ENCODE measurements at places on chromosomes 3 and 15.

GRCh38 chr3:66195347-66195783 lies 25.4 kb upstream of the SLC25A26 start:
- peak; percentile 7 for DNase-seq

DNA sequence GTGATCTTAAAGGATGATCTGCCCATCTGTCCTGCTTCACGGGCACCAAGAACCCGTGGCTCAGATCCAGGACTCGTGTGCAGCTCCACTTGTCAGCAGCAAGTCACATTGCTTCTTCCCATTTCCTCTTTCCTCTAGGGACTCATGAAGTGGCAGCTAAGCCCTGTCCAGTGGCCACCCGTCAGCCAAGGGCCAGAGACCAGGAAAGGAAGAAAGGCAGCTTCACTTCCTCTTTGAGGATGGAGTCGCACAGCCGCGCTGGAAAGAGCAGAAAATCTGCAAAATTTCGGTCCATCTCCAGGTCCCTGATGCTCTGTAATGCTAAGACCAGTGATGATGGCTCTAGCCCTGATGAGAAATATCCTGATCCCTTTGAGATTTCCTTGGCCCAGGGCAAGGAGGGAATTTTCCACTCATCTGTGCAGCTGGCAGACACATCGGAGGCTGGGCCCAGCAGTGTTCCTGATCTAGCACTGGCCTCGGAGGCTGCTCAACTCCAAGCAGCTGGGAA lies 28.5 kb downstream of the IL16 start:
- peak; percentile 8 for DNase-seq

DNA sequence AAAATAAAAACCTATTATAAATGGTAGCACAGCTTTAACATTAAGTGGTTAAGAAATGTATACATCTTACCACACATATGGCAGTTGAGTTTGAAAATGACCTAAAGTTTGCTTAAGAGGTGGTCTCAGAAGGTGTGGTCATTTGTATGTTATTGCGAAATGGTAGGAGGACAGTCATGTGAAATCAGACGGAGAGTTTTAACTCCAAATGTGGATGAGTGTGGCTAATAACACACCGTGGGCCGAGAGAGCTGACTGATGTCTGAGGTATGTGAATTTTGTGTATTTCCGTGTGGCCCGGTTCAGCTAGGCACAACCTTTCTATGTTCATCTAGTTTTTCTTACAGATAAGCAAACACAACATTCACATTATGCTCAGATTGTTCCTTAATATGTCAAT lies 71.9 kb downstream of the ARNT2 start:
- no peak for DNase-seq

GRCh38 chr3:17941766-17942165 lies 199.3 kb upstream of the TBC1D5 start:
- DNase-seq = no peak

DNA sequence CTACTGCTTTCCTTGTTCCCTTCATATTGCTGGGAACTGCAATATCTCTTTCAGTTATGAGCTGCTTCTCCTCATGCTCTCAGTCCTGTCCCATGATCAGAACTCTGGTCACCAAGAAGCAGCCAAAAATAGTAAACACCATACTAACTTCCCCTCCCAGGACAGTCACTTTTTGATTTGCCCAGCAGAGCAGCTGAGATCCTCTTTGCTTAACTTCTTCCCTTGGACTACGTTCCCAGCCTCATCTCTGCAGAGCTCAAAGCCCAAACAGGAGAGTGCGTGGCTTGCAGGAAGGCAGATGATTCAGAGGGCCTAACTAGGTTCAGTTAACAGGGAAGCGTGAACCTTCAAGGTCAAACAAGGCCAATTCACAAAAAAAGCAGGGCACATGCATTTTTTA lies 153.2 kb downstream of the CTNNB1 start:
- no peak for DNase-seq

Data from NCI-H446 treated with DMSO at 0.1 percent for 48 hours (cell line).